ENCODE measurements at places on chromosomes 1 and 21.

DNA sequence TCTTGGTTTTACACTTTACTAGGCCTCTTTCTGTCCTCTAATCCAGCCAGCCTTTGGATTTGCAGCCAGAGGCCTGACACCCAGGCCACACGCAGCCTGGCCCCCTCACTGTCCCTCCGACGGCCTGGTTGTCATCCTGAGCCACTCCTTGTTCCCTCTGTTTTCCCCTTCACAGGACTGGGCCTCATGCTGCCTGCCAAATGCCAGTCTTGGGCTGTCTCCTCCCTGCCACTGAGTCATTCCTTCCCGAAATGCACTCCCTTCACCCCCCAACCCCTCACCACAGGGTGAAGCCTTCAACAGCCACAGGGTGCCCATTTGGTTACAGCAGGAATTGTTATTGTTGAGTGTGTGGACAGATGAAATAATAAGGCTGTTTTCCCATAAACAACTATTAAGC is 21.3 kb downstream of the ACOT11 start:
- DNase-seq: no peak

GRCh38 chr1:99650773-99651437 is 5.0 kb downstream of the PALMD start:
- no peak for DNase-seq

DNA sequence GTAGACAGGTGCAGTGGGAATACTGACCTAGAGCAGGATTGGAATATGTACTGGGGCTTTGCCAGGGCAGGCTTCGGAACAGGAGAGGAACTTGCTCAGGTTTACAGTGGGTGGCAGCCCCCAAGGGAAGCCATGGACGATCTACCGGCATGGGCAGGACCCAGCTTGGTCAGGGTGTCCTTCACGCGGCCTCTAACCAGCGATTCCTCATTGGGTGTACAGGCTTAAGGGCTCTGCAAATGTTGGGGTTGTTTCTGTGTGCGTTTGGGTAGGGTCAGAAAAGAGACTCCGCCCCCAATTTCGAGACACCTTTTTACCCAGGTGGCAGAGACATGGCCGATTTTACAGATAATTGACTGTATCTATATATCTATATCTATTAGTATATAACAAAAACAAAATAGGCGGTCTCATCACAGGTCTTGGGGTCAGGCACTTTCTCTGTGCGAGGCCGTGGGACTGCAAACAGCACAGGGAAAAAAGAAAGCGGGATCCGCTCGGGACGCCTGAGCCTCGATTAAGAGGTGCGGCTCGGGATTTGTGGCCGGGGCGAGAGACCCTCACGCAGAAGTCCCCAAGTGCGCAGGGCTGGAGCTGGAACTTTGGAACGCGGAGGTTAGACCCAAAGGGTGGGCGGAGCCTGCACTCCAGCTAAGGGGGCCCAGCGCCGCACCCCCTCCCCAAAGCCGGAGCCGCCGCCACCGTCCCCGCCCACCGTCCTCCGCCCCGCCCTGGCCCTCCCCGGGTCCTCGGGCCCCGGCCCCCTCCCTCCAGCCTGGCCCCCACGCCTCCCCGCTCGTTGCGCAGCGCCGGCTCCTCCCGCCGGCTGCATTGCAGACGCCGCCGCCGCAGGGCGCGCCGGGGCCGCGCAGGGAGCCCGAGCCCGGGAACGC is 67.5 kb upstream of the VAMP3 start:
- no peak for DNase-seq

GRCh38 chr1:52550447-52550846 is 2.4 kb downstream of the TUT4 start:
- DNase-seq: no peak

DNA sequence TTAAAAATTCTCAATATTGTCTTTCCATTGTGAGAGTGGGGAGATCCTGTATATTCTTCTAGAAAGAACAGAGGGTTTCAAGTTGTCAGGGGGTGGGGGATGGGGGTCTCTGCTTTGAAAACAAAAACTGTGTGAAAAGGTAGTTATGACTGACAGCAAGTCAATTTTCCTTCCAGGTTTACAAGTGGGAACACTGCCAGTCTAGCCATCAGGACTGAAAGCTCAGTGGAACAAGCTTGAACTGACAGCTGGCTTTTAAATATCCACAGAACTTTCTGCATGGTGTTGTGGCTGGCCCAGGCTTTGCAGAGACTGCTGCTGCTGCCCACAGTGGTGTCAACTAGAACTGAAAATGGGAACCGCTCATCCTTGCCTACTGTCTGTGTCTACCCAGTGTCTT is 162.6 kb downstream of the TNR start:
- no peak for DNase-seq

- no peak for DNase-seq
These were observed 4.1 kb downstream of the ZNF683 start for GRCh38 chr1:26368486-26368885.

DNA sequence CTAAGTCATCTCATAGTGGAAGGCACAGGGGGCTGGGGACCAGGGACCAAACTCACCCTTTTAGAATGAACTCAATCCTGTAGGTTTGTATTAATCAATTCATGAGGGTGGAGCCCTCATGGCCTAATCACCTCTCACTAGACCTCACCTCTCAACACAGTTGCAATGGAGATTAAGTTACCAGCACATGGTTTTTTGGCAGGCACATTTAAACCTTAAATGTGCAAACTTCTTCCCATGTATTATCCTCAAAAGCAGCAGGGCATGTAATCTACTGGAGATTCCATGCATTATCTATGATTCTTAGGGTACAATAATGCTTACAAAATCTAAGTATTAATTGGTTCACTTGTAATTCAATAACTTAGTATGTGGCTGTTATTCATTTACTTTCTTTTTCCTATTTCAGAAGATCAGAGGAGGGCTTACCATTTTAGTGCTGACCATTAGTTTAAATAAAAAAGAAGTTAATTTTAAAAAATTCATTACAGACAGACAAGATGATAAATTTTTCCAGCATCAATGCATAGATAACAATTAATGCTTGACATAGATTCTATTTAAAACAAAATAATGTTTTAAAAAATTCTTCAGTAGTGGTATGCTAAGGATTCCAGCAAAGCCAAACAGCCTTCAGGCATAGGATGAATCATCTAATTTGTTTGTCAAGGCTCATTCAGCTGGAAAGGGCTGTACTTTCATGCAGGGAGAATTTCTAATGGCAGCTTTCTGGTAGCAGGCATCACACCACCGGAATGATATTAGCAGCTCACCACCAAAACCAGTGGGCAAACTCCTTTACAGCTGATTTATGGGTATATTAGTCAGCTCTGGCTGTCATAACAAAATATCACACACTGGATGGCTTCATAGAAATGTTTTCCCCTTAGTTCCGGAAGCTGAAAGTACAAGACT is 124.6 kb upstream of the ZNF648 start:
- DNase-seq: no peak

GRCh38 chr1:236365999-236366570 is 28.0 kb upstream of the EDARADD start:
- DNase-seq: no peak

DNA sequence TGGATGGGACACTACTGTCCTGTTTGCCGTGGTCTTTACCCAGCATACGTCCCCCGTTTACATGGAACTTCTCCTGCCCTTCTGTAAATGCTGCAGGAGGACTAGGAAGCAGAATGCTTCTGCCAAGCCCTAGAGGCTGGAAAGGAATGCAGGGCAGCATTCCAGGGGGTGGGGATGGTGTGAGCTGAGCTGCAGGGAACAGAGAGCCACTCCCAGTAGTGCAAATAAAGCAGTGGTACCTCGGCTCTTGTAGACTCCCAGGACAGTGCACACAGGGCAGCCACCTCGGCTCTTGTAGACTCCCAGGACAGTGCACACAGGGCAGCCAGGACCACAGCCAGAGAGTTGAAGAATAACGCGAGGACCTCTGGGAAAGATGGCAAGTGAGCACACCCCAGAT is 35.4 kb downstream of the PTPRU start:
- DNase-seq: peak; percentile 56

DNA sequence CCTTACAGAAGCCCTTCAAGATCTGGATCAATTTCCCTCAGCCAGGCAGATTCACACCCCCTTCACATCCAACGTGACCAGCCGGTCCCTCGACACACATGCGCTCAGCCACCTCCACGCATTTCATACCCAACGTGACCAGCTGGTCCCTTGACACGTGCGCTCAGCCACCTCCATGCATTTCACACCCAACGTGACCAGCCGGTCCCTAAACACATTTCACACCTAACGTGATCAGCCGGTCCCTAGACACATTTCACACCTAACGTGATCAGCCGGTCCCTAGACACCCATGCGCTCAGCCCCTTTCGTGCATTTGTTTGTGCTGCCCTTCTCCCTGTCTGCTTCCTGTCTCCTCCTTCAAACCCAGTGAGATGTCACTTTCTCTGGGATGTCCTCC is 8.8 kb upstream of the PAFAH2 start:
- no peak for DNase-seq

GRCh38 chr1:156483397-156483796 is 17.2 kb downstream of the MEF2D start:
- DNase-seq: no peak

- DNase-seq: peak; percentile 26
These were observed 4.1 kb upstream of the TAGLN2 start for GRCh38 chr1:159929155-159930051.

Data from heart right ventricle (tissue), 16 donors.